Hepatic stellate cell (primary cell): ENCODE measurements at places on chromosomes 1 and 21.
A peak's percentile ranks its signal among the peaks of the same experiment; 100 is the strongest.

DNA sequence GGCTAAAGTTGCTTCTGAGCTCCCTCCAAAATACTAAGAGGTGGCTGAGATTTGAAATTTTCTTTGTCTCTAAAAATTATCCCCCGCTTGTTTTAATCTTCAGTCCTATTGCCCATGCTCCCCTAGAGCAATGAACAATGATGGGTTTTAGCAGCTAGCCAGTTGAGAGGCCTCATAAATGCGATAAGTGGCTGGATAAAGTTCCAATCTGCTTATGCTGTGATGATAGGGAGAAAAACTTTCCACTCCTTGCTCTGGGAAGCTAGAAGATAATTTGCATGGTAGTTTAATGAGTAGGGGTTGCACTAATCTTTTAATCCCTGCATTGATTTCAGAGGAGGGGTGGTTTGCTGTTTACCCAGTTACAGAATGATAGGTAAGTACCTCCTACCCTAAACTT is 9.6 kb upstream of the PRPF3 start:
- DNase-seq, result no peak

GRCh38 chr1:25676488-25676887 is 59.9 kb downstream of the MAN1C1 start:
- DNase-seq, result no peak

- no peak for DNase-seq
Observed at GRCh38 chr1:23278717-23279116, 61.4 kb upstream of the HTR1D start.

- DNase-seq, result no peak
Observed at GRCh38 chr1:176775378-176775777, 312.4 kb downstream of the PAPPA2 start.

DNA sequence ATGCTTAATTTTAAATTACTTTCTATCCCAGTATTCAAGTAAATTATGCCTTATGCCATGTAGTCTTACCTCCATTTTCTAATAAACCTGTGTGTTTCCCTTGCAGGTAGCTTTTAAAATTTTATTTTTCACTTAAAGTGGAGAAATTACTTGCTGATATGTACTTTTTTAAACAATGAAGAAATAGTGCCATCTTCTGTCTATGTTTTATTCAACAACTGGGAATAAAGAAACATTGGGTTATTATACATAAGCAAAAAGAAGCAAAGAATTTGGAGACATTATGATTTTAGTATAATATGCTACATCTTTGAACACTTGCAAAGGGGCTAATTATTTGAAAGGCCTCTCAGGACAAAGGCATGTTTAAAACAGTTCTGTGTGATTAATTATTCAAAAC is 1912.9 kb downstream of the MRPL39 start:
- DNase-seq, result no peak

- no peak for DNase-seq
Observed at GRCh38 chr21:37496972-37497371, 130.4 kb downstream of the DYRK1A start.

GRCh38 chr1:93821423-93822144 is 57.4 kb downstream of the DNTTIP2 start:
- DNase-seq, result no peak

DNA sequence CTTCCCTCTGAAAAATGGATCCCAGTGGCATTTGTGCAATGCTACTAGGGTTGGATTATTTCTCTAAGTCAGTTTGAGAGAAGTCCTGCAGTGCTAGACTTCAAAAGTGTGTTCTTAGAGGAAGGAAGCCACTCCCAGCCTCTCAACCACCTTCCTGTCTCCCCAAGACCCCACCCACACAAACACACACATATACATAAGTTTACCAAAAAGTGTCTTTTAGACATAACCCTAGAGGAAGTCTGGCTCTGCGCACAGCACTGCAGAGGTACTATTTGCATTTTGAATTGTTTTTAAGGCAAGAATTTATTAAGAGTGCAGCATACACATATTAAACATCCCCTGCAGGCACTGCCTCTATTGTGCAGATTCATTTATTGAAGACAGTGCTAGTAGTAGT is 127.3 kb downstream of the HHIPL2 start:
- no peak for DNase-seq

DNA sequence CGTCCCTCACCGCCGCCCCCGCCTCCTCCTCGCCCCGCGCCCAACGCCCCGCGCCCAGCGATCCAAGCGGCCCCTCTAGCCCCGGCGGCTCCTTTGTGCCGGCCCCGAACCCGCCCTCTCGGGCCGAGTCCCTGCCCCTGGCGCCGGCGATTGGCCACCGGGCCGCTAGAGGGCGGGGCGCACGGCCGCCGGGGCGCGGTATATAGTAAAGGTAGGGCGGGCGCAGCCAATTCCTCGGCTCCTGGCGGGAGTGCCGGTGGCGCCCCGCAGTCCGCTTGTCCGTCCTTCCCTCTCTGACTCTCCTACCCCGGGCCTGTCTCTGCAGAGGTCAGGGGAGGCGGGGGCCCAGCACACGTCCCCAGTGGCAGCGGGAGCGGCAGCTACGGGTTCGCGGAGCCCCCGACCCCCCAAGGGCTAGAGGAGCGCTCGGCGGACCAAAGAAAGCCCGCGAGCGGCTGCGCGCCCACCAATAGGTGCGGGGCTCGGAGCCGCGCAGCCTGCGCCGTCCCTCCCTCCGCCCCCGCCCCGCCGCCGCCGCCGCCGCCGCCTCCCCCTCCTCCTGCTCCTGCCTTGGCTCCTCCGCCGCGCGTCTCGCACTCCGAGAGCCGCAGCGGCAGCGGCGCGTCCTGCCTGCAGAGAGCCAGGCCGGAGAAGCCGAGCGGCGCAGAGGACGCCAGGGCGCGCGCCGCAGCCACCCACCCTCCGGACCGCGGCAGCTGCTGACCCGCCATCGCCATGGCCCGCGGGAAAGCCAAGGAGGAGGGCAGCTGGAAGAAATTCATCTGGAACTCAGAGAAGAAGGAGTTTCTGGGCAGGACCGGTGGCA is at the start of gene ATP1B1:
TSS of gene ATP1B1 (plus strand) at position 596 of the 826 bp plus-strand sequence. CDS start at position 736, 140 bp downstream.
- DNase-seq, result peak; percentile 94
